NCI-H1694 (cell line): ENCODE measurements at places on chromosomes 5 and 9.

DNA sequence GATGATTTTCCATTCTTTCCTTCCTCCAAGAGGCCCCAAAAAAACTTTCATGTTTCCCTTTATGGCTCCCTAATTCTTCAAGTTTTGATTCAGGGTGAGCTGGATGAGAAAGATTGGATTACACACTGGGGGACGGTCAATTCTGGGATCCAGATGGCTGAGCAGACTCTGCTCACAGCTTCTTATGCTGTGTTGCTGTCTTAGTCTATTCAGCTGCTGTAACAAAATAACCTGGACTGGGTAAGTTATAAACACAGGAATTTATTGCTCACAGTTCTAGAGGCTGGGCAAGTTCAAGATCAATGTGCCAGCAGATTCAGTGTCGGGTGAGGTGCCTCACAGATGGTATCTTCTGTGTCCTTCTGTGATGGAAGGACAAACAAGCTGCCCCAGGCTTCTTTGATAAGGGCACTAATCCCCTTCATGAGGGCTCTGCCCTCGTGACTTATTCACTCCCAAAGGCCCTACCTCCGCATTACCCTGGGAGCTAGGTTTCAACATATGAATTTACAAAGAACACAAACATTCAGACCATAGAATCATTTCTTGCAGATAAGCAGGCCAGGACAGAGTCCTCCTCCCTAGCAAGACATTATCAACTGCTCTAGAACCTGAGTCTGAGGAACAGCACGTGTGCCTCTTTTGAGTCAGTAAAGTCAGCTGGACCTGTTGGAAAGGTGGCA lies 23.1 kb upstream of the SMAD5 start:
- DNase-seq = no peak

DNA sequence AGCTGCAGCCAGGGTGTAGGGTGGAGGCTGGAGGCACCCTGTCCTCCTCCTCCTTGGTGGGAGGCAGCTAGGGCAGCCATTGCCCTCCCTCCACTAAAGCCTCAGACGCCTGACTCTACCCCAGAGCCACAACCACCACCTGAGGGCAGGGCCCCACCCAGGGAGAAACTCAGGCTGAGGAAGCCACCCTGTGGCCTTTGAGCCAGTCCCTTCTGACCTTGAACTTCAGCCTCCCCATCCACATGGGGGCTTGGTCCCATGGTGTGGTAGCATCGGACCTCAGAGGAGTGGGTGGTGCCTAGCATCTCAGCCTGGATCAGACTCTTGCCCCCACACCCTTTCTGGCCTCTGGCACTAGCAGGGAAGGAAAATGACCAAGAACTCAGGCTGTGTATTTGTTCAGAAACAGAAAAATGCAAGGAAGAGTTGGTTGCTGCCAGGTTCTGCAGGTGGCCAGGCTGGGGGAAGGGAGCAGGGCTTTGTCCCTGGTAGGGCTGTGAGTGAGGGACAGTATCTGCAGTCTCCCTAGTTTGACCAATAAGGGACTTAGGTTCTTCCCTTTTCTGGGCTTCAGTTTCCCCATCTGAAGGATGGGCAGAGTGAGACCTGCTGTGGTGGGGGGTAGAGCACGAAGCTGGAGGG lies 3.2 kb downstream of the DAB2IP start:
- no peak for DNase-seq

DNA sequence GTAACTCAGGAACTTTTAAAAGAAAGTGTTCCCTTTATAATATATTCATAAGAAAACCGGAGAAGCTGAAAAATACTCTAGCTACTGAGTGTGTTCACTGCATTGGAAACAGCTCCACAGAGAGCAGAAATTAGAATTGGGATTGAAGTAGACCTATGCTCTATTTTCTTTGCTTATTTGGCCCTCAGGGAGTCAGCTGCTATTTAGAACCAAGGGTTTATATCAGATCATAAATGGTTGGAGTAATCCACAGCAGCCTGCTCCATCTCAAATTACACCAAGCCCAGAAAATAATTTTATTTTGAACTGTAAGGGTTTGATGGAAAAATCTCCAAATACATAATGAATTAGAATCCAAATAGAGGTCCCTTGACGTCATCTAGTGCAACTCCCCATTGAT lies 202.6 kb downstream of the ADAMTSL1 start:
- no peak for DNase-seq

GRCh38 chr9:132231019-132231701 lies 69.3 kb downstream of the NTNG2 start:
- DNase-seq = peak; percentile 26

- DNase-seq = peak; percentile 24
These were observed 616.4 kb upstream of the NUDT12 start for GRCh38 chr5:104178829-104179456.

GRCh38 chr9:124273427-124274160 lies 15.8 kb downstream of the NEK6 start:
- no peak for DNase-seq

- no peak for DNase-seq
These were observed 241.2 kb downstream of the MCTP1 start for GRCh38 chr5:95043648-95044047.

- DNase-seq = no peak
These were observed 268.8 kb upstream of the IRX1 start for GRCh38 chr5:3326841-3327232.

- no peak for DNase-seq
These were observed 278.0 kb downstream of the NTRK2 start for GRCh38 chr9:84947412-84947972.

GRCh38 chr9:17134396-17135294 lies at the start of gene CNTLN:
Gene CNTLN, plus strand, starts transcription at chr9:17135040. Its CDS starts 26 bp downstream, at chr9:17135066.
- DNase-seq = peak; percentile 75

- no peak for DNase-seq
These were observed 85.3 kb upstream of the COX7C start for GRCh38 chr5:86532429-86532828.

GRCh38 chr9:134317790-134318414 lies 8.4 kb upstream of the RXRA start:
- DNase-seq = no peak

GRCh38 chr5:73722231-73722630 lies 96.2 kb downstream of the ARHGEF28 start:
- DNase-seq = no peak

DNA sequence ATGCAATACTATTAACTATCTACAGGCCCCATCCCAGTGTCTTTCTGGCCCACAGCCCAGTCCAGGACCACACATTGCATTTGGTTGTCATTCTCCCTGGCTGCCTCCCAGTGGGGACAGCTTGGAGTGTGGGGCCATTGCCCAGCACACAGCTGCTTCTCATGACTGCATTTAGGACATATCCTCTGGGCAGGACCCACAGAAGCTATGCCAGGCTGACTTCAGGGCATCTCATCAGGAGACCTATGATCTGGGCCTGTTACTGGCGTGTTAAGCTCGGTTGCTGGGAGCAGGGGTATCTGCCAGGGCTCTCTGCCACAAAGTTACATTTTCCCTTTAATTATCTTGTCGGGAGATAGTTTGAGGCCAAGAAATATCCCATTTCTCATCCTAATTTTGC lies 32.1 kb upstream of the CLPTM1L start:
- DNase-seq = peak; percentile 87

DNA sequence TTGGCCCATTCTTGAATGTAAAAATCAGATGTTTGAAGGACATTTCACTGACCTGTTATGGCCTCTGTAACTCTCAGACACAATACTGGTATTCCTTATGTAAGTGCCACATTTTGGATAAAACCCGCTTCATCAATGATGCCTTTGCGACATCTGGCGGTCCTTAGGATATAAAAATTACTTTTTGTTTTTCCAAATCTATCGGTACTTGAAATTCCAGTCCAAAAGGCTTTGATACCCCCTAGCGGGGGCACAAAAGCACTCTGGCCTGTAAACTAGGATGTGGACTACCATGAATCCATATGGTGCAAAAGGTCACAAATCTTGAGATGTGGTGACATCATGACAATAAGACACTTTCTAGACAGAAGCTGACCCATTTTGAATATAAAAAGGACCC lies 291.8 kb downstream of the KIAA0825 start:
- DNase-seq = no peak

GRCh38 chr5:60494635-60495034 lies 205.3 kb downstream of the DEPDC1B start:
- no peak for DNase-seq

- DNase-seq = no peak
These were observed 31.5 kb upstream of the ZFAND5 start for GRCh38 chr9:72396247-72397091.

GRCh38 chr9:4366591-4367330 lies 66.9 kb upstream of the GLIS3 start:
- peak; percentile 61 for DNase-seq

- DNase-seq = no peak
These were observed 7.4 kb downstream of the SLC12A7 start for GRCh38 chr5:1104327-1105006.

DNA sequence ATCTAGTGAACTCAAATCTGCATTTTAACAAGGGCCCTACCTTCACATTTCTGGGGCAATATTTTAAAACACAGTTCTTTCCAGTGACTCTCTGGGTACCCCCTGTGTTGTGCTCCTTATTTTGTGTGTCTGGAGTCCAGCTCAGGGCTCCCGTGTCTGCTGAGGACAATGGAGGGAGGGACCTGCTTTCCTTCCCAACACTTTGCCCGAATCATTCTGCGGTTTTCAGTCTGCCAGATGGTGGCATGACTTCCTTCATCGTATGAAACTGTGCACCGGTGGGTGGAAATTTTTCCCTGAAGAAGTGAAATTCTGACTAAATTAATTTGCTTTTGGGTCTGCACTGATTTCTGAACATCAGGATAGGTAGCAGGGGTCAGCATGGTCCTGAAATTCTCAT lies 153.6 kb upstream of the CD180 start:
- DNase-seq = peak; percentile 32

DNA sequence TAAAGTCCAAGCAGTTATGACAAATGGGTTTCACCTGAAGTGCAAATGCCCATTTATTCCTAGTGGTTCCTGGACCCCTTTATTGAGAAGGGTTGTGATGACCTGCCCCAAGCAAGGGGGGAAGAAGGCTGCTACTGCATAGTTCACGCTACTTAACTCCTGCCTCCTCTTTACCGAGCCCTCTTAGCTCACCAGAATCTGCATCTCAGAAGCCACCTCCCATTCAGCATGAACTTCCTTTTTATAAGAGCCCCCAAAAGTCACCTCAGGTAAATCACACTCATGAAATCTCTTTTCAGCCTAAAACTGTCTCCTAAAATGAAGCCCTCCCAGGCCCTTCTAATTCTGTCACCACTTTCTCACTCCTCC lies 26.6 kb upstream of the C9orf72 start:
- no peak for DNase-seq

DNA sequence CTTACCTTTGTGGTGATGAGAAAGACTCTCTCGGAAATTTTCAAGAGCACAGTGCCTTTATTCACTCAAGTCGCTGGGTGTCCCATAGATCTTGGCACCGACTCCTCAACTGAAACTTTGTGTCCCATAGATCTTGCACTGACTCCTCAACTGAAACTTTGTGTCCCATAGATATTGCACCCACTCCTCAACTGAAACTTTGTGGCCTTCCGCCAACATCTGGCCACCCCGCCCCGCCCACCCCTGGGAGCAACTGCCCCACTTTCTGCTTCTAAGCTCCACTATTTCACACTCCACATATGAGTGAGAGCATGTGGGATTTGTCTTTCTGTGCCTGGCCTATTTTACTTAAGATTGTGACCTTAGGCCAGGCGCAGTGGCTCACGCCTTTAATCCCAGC lies 12.7 kb upstream of the EGFL7 start:
- no peak for DNase-seq

DNA sequence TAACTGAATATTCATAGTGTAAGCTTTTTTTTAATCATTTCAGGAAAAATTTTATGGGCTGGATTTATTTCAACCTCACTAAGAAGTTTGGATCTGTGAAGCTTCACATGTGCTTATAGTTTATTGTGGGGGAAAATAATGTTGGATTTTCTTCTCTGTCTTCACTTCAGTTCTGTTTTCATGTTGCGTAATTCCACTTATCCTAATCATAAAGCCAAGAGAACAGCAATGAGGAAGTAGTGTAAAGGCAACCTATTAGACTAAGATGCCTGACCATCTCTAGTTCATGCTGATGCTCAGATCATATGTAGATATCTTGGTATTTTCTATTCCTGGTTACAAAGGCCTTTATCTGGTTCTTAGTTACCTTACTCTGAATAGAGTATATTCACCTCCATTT lies 50.0 kb downstream of the CD180 start:
- no peak for DNase-seq
